ENCODE measurements at places on chromosomes 12 and 14.

DNA sequence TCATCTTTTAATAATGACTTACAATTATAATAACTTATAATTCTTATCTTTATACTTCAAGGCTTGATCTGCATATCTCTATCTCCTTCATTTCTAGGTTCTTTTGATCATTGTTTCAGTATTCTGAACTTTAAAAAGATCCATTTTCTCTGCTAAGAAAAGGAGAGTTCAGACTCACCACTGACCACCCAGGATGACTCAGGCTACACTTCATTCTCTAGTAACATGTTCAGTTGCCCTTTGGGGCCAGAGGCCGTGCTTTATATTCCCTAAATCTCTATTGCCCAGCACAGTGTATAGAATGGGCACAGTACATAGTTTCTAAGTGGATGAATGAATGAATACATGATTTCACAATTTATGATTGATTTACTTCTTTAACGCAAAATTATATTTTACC lies 268.7 kb downstream of the AKAP6 start:
- no peak for DNase-seq

DNA sequence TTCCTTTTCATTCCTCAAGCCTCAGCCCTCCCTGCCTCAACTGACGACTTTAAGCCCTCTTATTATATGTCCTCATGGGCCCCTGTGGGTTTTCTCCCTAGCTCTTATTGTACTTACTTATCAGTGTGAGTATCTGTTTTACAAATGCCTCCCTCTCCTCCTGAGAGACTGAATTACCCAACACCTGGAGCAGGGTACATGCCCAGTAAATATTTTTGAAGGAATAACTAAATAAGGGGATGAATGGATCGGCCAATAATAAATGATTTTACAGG lies 95.8 kb upstream of the SLC35F4 start:
- DNase-seq = no peak

DNA sequence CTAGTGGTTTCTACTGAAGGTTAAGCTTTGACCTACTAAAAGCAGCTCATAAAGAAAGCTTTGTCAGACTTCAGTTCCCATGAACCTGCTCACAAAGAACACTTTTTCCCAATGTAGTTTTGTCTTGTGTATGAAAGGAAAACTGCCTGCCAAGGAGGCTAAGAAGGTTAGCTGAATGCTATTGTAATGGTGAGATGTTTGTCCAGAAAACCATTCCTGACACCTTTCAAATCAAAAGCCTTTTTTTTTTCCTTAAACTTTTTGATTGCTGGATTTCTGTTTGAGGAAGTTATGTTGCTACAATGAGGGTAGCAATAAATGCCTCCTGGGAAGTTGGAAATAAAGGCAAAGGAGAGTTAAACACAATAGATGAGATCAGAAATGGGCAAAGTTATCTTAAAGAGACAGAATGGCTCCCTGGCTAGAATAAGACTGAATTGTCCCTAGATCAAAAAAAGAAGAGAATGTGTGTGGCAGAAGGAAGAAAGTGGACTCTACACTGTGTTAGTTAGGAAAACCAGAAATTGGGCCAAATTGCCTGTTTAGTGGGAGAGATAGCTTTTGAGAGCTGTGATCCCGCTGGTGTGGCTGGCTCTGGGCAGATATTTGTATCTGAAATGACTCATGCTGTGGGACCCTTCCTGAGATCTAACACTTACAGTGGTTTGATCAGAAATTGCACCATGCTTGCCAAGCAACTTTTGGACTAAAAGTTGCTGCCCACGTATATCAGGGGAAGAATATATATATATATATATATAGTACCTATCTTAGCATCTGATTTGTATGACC lies 27.5 kb downstream of the TECPR2 start:
- DNase-seq = peak; percentile 41

GRCh38 chr12:43147878-43148277 lies 404.1 kb downstream of the ADAMTS20 start:
- no peak for DNase-seq

GRCh38 chr14:61561657-61562276 lies 133.5 kb upstream of the HIF1A start:
- DNase-seq = peak; percentile 99
